Lung microvascular endothelial cell (primary cell): ENCODE measurements at places on chromosomes 12 and 14. TPM values are rescaled to one million over a fixed set of nuclear protein-coding genes. Genes with fewer than 3 reads are reported as not detected.

The POLE2 gene
- total RNA-seq, result 3.8 and 6.3 TPM in 2 replicates

DNA sequence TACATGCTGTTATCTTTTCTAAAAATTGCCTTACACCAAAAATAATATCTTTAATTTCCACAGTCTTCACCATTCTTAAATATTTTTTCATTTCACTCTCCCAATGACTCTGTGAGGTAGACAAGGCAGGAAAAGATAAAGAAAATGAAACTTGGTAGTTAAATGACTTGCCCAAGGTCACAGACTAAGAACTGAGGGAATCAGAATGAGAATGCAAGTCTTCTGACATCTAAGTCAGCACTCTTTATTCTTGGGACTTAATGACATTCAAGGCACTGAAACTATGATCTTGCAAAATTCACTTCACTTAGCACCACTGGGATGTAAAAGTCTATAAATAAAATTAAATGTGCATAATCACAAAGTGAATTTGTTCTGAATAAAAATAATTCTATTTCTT is 104.5 kb downstream of the SLC2A13 start:
- no peak for DNase-seq

- peak; percentile 92 for DNase-seq
Measured at GRCh38 chr14:35878272-35879150, 52.4 kb downstream of the BRMS1L start.

DNA sequence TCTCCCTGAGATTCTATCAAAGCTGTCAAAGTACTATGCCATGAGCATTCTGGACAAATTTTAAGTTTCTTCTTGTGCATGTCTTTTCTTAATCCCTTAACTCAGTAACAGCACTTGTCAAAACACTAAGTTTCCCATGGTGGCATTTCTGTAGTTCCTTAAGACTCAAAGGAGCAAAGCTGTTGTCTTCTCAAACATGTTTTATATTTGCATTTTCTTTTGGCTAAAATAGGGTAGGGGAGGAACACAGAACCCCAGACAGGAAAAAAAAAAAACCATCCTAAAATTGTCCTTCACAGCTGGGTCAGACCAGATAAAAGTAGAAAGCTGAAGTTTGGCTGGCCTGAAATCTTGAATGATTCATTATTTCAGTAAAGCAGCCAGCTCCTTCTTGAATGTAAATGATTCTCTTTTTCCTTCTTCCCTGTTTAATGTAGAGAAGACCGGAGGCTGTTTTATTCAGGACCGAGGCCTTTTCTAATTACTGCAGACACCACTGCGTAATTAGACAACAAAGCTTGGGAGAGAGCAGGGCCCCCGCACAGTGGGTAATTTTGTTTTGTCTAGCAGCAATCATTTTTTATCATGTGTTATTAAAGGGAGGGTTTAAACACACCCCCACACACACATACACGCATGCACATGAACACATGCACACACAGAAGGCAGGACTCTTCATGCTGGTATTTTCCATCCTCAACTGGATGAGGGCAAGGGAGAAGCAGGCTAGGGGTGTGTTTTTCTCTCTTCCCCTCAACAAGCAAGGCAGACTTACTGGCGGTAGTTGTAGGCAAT is 51.0 kb downstream of the PAH start:
- no peak for DNase-seq

DNA sequence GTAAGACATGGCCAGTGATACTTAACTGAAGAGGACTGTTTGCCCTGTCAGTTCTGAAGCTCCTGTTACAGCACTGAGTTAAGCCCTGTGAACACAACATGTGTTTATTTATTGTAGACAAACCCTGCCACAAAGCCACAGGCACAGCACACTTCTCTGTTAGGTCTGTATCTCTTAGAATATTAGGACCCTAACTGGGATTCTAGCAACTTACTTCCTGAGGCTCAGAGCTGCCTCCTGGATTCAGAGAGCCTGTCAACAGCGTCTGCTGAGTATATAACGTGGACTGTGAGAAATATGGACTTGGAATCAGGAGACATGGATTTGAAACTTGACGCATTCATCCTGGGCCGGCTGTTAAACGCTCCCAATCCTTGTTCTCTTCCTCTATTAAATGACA is 135.0 kb upstream of the HIF1A start:
- no peak for DNase-seq
